Stimulated activated CD8-positive, alpha-beta memory T cell treated with anti-CD3 and anti-CD28 coated beads, Interleukin-7, amount 100 ng/mL, for 4 hours (primary cell): ENCODE measurements at places on chromosomes 7 and 10.

DNA sequence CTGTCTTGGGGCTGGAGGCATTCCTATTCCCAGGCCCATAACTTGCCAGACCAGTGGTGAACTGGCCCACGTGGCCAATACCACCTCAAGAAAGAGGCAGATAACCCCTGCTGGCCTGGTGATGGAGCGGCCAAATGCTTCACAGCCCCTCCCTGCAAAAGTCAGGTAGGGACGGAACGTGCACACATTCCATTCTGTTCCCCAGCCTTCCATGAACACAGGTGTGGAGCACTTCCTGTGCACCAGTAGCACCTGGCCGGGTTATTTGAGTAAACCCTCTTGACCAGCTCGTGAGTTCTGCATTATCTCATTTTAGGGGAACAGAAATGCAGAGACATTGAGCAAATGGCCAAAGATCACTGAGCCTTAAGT is 134.4 kb downstream of the SH3PXD2A start:
- DNase-seq: no peak

DNA sequence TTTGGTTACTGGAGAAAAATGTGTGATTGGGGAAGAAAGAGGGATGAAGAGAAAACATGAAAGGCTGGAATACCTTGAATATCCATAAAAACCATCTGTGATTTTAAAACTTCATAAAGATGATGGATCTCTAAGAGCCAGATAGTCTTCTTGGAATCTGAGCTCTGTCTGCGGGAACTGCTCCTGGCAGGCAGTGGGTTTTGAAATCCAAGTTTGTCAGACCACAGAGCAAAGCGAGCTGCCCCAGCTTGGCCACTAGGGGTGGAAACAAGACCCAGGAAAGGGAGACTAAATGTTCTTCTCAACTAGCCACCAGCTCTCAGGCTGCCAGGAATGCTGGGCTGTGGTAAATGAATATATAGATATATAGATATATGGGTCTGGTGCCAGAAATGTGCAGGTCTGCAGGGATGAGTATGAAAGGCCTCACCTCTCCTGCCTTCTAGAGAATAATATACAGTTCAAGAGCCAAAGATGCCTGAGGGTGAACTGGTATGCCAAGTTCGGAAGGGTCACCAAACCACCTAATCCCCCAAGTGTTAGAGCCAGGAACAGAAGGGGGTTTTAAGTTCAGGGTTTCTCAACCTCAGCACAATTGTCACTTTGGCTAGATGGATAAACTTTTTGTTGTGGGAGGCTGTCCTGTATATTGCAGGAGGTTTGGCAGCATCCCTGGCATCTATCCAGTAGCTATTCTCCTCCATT is 208.8 kb downstream of the KCNMA1 start:
- no peak for DNase-seq

DNA sequence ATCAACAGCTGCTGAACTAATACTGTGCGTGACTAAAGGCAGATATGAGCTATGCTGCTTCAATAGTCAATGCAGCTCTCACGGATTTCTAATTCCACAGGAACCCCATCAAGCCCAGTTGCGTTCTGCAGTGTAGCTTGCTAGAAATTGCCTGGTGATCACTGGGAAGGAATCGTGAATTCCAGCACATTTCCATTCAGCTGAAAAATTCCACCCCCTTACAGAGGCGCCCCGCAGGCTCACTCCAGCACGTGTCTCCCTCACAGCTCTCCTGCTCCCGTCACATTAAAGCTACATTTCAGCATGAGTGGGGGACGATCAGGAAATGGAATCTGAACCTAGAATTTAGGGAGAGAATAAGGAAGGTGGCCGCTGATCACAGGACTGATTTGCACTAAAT is 534.8 kb downstream of the TCERG1L start:
- no peak for DNase-seq

GRCh38 chr7:50667338-50667737 is 102.1 kb upstream of the DDC start:
- DNase-seq: no peak

DNA sequence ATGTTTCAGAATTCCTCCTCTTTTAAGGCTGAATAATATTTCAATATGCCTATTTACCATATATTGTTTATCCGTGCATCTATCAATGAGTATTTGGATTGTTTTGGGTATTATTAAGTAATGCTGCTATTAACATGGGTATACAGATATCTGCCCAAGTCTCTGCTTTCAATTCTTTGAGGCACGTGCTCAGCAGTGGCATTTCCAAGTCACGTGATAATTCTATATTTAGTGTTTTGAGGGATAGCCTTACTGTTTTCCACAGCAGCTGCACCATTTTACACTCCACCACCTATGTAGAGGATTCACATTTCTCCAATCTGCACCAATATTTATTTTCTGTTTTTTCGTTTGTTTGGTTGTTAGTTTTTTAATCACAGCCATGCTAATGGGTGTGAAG is 636.8 kb upstream of the ANKRD30A start:
- no peak for DNase-seq

DNA sequence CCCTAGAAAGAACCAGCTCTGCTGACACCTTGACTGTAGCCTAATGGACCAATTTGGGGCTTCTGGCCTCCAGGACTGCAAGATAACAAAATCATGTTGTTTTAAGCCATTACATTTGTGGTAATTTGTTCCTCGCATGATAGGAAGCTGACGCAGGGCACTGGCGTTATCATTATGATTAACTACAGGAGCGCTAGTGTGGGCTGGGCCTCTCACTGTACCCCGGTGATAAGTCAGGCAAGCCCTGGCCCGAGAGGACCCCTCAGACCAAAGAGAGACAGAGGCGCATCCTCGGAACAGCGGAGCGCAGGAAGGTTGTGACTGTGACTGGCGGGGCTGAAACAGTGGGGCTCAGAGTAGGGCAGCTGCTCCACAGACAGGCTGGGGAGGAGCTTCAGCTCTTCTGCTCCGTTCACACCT is 150.3 kb upstream of the CHST15 start:
- DNase-seq: no peak

DNA sequence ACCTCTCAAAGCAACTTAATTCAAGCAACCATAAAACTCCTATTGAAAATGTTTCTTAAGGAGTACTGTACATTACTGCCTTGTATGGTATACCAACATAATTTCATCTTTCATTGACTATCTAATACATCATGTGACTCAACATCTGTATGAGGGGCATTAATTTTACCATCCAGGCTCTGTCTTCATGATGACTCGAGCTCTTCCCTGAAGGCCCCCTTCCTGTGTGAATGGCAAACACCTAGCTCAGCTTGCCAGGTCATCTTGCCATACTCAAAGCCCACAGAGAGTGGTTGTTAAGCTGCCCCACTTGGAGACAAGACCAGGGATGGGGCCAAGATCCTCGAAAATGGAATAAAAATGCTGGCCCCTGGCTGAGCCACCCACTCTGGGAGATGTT is 82.4 kb downstream of the SGMS1 start:
- no peak for DNase-seq
